NCI-H1417 treated with DMSO at 0.1 percent for 48 hours (cell line): ENCODE measurements at places on chromosomes 5 and 9.

GRCh38 chr9:69499407-69499806 is 172.8 kb downstream of the APBA1 start:
- DNase-seq: no peak

DNA sequence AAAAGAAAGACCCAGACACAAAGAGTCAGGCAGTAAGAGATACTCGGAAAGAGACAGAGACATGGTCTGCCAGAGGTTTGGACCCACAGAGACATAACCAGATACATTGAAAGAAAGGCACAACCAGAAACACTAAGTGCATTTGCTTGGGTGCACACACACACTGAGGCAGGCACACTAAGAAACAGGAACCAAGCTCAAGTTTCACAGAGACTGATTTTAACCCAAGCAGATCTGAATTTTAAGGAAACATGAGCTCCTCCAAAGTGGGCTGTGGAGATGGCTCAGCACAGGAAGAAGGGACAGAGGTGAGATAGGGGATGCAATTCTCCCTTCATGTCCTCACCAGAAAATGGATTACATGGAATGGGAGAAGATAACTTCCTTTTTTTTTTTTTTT is 9.5 kb downstream of the AQP3 start:
- DNase-seq: no peak

DNA sequence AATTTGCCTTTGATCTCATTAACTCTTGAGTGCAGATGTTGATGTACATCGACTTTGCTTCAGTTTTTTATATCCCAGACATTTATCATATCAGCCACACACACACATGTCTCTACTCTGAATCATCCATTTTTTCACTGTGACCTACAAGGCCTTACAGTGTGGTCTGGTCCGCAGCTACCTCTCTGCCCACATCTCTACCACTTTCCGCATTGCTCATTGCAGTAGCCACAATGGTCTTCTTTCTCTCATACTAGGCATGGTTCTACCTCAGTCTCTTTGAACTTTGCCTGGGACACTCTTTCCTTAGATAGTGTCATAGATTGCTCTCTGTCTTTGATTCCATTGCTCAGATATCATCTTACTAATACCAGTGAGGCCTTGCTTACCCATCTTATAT is 87.9 kb upstream of the FSD1L start:
- no peak for DNase-seq

- peak; percentile 98 for DNase-seq
Observed at GRCh38 chr9:129320575-129321285, 142.7 kb upstream of the IER5L start.

GRCh38 chr5:308672-309271 is 12.7 kb upstream of the AHRR start:
- DNase-seq: no peak

GRCh38 chr9:36937346-36937745 is 96.7 kb downstream of the PAX5 start:
- no peak for DNase-seq

- DNase-seq: peak; percentile 54
Observed at GRCh38 chr5:96459313-96460121, 26.5 kb upstream of the PCSK1 start.

DNA sequence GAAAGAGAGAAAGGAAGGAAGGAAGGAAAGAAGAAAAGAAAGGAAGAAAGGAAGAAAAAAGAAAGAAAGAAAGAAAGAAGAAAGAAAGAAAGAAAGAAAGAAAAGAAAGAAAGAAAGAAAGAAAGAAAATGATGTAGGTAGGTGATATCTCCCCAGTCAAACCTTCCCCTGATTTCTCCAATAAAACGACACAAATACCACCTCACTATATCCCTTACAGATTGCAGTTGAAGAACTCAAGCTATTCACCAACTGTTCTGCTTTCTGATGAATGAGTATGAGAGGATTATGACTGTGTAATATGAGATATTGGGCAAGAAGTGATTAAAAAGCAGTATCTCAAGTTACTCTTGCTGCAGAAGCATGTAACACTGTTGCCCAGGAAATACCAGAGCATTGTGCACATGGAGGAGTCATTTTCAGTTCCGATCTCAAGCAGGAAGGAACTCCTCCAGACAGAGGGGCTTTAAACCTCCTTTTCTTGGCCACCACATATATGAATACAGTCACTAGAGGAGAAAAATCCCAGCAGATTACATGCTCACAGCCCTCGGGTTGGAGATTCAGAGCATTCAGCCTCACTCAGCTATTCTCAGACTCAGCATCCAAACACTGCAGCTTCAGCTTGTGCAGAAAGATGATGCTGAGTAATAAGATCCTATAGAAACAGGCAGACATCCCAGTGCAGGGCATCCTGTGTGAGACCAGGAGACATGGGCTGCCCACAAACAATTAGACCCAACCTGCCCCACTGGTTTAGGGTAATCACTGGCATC is 61.4 kb downstream of the UGCG start:
- no peak for DNase-seq

GRCh38 chr9:16540743-16541613 is 329.5 kb downstream of the BNC2 start:
- no peak for DNase-seq

DNA sequence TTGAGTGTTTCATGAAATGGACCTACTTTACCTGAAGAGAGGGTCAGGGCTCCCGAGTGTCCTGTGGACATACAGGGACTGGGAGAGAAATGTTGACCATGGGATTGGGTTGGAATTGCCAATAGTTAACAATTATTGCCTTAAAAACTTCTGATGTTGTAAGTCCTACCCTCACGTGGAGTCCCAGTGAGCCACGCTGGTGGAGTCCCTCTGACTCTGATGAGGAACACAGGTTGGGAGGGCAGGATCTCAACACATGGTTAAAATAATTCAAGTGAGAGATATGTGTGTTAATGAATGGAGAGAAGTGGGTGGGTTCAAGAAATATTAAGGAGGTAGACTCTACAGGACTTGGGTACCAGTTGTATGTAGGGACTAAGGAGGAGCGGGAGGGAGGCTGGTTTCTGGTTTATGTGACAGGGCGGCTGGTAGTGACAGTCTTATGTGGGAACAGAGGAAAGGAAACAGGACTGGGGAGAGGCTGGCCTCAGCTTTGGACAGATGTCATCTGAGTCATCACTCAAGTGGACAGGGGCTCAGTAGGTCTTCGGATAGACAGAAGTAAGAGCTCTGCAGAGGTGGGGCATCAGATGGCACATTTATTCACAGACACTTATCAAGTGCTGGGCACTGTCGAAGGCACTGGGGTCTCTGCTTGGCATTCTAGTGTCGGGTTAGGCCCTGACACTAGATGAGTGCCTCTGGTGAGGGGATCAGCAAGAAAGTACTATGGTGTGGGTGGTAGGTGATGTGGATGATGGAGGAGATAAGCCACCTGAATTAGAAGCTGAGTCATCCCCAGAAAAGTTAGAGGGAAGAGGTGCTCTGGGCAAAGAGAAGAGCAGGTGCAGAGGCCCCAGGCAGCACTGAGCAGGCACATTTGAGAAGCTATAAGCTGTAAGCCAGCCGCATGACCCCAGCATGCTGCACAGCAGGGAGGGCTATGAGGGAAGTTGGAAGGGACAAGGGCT is 27.2 kb downstream of the MAML1 start:
- no peak for DNase-seq

- no peak for DNase-seq
Observed at GRCh38 chr5:4630031-4630430, 510.1 kb upstream of the ADAMTS16 start.

DNA sequence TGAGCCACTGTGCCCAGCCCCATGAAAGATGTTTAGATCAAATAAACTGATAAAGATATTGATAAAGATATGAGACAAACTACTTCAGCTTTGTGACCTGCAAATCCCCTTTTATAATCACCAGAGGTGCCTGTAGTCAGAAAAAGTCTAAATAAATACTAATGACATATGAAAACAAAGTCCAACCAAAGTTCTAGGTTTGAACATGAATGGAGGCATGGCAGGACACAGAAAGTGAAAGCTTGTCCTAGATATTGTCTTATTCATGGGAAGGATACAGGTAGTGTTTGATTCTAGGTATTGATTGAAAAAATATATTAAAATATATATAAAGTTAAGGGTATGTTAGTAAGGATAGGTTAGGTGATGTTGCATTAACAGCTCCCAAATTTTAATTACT is 24.6 kb upstream of the PSAT1 start:
- DNase-seq: no peak

- no peak for DNase-seq
Observed at GRCh38 chr5:131224387-131225201, 39.3 kb upstream of the CDC42SE2 start.

DNA sequence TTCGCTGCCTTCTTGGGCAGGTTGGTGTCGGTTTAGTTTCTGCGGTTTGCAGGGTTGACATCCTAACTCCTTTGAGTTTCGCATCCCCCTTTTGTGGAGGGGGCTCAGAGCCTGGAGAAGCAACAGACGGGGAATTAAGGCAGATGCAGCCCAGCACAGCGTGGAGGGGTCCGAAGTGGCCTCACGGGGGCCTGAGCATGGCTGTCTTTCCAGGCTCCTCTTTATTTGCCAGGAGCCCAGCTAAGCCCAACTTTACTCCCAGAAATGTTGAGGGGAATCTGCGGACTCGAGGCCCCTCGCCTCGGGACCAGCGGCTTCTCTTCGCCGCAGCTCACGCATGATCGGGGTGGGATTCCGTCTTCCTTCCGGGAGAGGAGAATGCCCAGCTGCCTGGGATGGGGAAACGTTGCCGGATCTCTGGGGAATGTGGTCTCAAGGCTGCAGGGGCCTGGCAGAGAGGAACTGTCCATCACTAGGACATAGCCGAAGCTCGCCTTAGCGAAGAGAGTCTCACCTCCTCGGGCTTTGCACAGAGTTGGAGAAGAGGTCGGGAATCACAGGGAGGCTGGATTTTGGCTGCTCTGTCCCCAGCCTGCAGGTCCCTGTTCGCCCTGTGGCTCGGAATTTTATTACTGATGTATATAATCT is 1.3 kb downstream of the RAI14 start:
- no peak for DNase-seq

GRCh38 chr9:36832164-36832795 is 201.8 kb downstream of the PAX5 start:
- no peak for DNase-seq
